ENCODE measurements at places on chromosomes 4 and X.

GRCh38 chr4:162912482-162912881, 254.2 kb downstream of the NAF1 start:
- no peak for DNase-seq

- DNase-seq, result no peak
These were observed 273.7 kb upstream of the NOCT start for GRCh38 chr4:138741766-138742377.

DNA sequence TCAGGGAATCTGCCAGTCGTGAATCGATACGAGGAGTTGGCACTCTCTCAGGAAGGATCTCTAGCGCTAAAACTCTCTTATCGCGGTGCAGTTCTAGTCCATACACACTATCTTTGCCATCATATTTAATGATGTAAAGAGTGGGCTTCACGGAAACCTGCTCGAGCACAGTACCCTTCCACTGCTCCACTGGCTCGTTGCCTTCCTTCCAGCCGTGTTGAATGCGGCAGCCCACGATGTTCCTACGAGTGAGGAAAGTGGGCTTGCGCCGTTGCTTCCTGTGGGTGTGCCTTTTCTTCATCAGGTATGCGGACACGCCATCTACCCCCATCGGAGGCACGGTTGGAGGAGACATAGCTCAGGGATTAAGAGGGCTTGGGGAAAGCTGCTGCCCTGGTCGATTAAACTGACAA, 661 bp downstream of the SPIN4 start:
- DNase-seq, result no peak

DNA sequence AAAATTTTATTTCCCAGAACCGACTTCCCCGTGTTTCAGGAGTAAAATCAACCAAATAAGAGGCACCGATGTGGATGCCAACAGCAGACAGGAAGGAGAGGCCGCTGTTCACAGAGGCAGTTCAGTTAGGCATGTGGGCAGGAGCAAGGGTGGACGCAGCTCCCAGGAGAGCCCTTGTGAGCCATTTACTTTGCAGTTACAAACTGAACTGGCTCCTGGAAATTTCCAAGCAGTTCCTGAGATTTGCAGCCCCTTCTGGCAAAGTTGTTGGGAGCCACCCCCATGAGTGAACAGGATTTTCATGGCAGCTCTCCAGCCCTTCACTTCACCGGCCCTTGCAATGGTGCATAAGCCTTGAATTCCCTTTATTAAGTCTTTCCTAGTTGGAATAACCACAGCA, 189.1 kb downstream of the AFAP1 start:
- no peak for DNase-seq

DNA sequence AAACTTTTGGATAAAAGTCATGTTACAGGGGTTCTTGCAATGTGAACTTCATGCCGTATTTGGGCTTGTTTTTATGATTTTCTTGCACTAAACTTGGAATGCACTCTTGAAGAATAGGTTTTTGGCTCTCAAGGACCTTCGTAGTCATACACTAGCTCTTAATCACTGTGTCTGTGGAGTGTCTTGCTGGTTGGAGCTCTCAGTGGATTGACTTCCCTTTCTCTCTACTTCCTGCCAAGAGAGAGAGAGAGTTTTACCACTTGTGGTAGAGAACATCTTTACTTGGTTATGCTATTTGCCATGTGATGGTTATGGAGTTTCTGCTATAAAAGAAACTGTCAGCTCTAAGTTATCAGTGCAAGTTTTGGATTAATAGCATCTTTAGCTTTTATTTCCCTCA, 112.4 kb downstream of the BMPR1B start:
- DNase-seq, result no peak

DNA sequence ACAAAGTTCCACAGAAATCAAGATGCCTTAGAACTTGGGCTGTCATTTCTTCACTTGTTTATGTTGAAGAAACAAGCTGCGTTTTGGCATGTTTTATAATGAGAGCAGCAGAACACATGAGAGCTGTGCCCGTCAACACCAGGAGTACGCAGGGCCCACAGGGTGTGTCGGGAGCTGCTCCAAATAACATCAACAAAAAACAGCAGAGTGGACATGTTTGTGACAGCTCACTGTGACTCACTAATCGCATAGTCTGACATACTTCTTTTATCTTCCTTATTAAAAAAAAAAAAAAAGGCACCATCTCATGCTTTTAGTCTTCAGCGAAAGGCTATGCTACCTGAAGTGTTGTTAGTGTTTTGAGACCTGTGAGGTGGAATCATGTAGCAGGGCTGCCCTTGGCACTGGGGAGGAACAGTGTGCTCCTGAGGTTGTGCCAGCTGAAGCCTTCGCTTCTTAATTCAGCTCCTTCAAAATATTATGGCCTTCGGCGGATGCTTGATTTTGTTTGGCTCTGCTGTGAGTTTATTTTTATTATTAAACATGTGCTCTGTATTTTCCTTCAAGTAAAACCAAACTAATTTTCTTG, 32.8 kb downstream of the FHDC1 start:
- no peak for DNase-seq

GRCh38 chrX:71910643-71910985, at the start of gene NHSL2:
Gene NHSL2, plus strand, starts transcription at chrX:71910845.
- DNase-seq, result no peak

DNA sequence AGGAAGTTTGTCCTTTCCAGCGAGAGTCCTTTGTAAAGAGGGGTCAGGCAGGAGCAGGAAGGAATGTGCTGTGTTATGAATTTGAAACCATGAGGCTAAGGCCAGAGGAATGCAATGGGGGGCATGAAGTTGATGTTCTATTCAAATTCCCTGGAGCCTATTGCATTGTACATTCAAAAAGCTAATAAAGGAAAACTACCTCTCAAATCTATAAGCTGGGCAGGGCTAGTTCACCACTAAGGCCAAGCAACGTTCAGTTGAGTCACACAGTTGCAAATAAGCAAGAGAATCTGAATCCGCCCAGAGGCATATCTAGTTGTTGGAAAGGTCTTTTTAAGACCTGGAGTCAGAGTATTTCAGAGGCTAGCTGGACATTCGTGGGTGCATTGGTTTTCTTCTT, 148.3 kb downstream of the DCTD start:
- no peak for DNase-seq

- no peak for DNase-seq
These were observed at the start of gene SORBS2 for GRCh38 chr4:185811509-185812364. Gene SORBS2, minus strand, starts transcription at chr4:185812194. Its CDS starts 121,623 bp downstream, at chr4:185690571.

- DNase-seq, result no peak
These were observed 68.1 kb downstream of the ZC4H2 start for GRCh38 chrX:64908121-64908520.

- no peak for DNase-seq
These were observed 342.0 kb downstream of the GBA3 start for GRCh38 chr4:23034731-23035130.

- no peak for DNase-seq
These were observed 133.5 kb downstream of the ELOVL6 start for GRCh38 chr4:110064934-110065333.

- DNase-seq, result no peak
These were observed 42.7 kb downstream of the TAPT1 start for GRCh38 chr4:16183604-16184003.

GRCh38 chr4:185932491-185932890, 120.5 kb upstream of the SORBS2 start:
- DNase-seq, result no peak

GRCh38 chrX:39304746-39305145, 503.5 kb downstream of the MID1IP1 start:
- DNase-seq, result no peak

DNA sequence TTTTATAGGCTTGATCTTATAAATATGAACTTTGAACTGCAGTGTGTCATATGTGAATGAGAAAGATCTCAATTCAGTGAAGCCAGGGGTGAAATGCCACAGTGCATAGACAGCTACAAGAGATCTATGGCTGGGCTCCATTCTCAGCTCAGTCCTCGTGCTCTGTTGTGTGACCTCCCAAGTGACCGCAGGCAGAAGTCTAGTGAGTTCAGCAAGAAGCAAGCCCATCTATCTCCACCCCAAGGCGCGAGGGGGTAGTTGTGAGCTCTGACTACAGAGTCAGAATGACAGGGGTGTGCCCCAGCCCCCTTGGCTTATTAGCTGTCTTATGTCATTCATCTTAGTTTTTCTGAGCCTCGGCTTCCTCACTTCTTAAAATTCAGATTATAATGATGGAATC, 378.3 kb downstream of the FBXW7 start:
- no peak for DNase-seq

GRCh38 chrX:74383611-74384010, 37.7 kb upstream of the SLC16A2 start:
- no peak for DNase-seq

Data from cortex of kidney (tissue), 1 donor.